Activated CD4-positive, alpha-beta T cell treated with anti-CD3 and anti-CD28 coated beads for 4 hours (primary cell): ENCODE measurements at places on chromosomes 6 and 20.

DNA sequence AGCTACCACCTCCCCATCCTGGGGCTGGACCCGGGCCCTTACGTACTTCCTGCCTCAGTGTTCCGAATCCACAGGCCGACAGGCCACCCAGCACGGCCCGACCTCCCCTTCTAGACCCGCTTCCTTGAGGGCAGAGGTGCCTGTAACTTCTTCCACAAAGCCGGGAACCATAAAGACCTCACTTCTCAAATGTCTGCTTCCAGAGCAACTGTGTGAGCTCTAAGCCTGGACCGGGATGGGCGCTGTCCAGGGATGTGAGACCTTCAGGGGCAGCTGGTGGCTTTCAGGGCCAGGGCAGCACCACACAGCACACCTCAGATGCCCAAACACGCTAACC, 9.3 kb downstream of the SLC2A4RG start:
- DNase-seq: no peak

DNA sequence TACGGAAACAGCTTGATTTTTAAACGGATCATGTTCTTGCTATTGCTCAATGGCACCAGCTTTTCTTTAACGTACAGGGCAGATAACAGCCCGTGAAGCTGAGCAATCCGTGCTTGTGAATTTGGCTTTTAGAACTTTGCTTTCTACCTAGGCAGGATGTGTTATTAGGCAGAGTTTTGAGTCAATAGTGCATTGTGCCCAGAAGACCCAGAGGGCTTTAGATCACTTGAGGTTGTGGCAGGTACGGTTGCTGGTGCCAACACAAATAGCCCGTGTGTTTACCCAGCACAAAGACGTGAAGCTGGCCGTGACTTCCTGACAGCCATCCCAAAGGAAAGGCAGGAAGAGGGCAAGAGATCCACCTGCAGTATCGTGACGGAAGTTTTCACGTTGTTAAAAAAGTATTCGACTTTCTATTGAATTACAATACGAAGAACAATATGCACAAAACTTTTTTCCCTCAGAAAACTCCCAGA, 117.4 kb upstream of the FRMD1 start:
- no peak for DNase-seq

DNA sequence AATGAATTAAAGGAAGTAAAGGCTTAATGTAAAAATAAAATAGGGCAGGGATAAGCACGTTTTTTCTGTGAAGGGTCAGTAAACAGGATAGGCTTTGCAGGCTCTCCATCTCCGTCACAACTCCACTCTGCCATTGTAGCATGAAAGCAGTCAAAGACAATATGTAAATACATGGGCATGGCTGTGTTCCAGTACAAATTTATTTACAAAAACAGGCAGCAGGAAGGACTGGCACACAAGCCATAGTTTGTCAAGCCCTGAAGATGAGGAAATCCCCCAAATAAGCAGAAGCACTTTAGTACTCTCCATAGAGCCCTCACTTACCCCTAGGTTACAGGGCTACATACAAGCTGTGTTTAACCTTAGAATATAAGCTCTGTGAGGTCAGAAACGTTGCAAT, 8.9 kb upstream of the FBXO9 start:
- no peak for DNase-seq

- no peak for DNase-seq
Measured at GRCh38 chr6:34508425-34508824, 42.5 kb downstream of the PACSIN1 start.

DNA sequence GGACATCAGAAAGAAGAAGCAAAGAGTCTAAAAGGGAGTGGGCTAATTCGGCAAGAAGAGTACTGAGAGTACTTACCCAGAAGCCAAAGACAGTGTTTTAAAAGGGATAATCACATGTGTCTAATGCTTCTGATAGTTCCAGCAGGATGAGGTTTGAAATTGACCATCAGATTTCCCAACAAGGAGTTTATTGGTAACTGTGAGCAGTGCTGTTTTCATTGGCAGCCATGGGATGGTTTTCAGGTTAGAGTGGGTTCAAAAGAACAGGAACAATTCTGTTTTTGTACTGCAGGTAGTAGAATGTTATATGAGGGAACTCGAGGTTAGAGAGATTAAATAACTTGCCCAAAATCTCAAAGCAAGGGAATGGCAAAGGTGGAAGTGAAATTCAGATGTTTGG, 8.5 kb downstream of the RNF217 start:
- DNase-seq: no peak
